ENCODE measurements at places on chromosomes 16 and 17.
A peak's percentile ranks its signal among the peaks of the same experiment; 100 is the strongest.

DNA sequence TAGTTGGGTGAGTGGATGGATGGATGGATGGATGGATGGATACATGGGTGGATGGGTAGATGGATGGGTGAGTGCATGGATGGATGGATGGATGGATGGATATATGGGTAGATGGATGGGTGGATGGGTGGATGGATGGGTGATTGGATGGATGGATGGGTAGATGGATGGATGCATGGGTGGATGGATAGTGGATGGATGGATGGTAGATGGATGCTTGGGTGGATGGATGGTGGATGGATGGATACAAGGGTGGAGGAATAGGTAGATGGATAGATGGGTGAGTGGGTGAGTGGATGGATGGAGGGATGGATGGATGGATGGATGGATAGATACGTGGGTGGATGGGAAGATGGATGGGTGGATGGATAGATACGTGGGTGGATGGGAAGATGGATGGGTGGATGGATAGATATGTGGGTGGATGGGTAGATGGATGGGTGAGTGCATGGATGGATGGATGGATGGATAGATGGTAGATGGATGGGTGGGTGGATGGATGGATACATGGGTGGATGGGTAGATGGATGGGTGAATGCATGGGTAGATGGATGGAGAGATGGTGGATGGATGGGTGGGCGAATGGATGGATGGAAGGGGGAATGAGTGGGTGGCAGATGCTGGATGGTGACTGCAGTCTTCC, 19.0 kb downstream of the ZNF469 start:
- no peak for DNase-seq

- no peak for DNase-seq
Observed at GRCh38 chr17:39674702-39675389, 6.6 kb downstream of the PNMT start.

DNA sequence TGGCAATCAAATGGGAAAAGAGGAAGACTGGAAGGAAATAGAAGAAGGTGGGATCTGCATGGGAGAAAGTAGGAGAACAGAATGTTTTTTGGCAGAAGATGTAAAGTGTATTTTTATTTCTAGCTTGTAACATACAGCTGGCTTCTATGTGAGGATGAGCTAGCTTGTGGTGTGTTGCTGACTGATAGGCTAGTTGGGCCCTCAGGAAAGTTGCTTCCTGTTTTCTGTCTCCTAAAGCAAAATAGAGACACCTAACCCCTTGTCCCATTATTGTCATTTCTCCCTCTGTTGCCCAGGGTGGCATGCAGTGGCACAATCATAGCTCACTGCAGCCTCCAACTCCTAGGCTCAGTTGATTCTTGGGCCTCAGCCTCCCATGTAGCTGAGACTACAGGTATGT, 15.9 kb downstream of the TNRC6A start:
- DNase-seq = no peak

GRCh38 chr17:54901230-54901822, 674 bp downstream of the TOM1L1 start:
- DNase-seq = no peak

- DNase-seq = peak; percentile 60
Observed at GRCh38 chr16:57061084-57061905, 31.1 kb upstream of the CPNE2 start.

DNA sequence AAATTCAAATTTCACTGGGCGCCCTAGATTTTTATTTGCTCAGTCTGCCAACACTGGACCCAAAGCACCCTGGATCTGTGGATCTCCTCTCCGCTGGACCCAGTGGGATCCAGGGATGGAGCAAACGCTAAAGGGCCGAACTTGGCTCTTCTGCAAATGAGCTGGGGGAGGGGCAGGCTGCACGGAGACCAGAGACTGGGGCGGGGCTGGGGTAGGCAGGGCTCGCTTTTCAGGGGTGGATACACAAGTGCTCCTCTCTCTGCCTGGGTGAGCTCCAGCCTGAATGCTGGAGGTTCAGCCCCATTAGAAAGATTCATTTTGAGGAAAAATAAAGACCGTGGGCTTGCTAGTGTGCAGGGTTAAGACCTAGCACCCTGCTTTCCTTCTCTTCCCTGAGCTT, 8.9 kb downstream of the CBX4 start:
- DNase-seq = no peak

GRCh38 chr16:74601126-74601871, 5.6 kb downstream of the GLG1 start:
- no peak for DNase-seq

- DNase-seq = no peak
Observed at GRCh38 chr16:50653633-50654519, 27.2 kb downstream of the SNX20 start.

DNA sequence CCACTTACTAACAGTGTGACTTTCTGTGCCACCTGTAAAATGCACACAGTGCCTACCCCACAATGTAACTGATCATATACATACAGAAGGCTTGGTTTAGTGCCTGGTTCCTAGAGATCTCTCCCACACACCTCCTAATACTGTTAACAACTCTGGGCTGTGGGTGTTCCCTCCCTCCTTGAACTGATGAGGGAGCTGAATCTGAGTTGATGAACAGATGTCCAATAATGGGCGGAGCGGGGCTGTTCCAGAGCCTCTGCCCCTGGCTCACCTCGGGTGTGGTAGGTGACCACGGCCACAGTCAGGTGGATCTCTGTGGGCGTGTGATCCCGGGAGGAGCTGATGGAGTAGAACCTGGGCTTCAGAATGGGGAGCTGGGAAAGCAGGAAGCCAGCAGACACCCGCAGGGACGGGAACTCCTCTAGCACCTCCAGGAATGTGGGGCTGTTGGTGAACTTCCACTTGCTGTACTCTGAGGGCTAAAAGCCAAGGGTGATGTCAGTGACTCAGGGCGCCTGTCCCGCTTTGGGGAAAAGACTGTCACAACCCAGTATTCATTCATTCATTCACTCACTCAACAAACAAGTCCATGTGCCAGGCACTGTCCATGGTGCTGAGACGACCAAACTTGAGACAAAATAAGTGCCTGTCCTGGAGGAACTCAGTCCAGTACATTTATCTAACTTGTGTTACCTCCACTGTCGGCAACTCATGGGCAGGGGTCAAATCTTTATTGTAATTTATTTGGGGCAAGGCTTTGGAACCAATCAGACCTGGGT, 37.6 kb downstream of the NOS2 start:
- peak; percentile 42 for DNase-seq

DNA sequence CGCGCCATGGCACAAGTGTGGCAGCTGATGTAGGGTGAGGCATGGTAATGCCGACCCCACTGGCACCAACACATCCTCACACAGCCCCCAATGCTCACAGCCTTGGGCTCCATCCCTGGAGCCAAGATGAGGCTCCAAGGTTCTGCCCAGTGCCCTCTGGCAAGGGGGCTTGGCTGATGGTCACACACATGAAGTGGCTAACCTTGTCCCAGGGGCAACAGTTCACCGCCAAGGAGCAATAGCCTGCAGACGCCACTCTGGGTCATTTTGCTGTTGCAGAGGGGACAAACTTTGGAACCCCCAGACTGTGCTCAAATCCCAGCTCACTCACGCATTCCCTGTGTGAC, 26.8 kb downstream of the TNFRSF13B start:
- DNase-seq = peak; percentile 21

DNA sequence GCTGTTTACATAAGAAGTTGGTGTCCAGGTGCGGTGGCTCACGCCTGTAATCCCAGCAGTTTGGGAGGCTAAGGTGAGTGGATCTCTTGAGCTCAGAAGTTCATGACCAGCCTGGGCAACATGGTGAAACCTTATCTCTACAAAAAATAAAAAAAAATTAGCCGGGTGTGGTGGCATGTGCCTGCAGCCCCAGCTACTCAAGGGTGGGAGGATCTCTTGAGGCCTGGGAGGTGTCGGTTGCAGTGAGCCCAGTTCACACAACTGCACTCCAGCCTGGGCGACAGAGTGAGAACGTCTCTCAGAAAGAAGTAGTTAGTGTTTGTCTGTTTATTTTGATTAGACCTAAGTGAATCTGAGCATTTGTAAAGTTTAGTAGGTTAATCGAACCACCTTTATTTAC, 12.8 kb downstream of the DDX19A start:
- no peak for DNase-seq

DNA sequence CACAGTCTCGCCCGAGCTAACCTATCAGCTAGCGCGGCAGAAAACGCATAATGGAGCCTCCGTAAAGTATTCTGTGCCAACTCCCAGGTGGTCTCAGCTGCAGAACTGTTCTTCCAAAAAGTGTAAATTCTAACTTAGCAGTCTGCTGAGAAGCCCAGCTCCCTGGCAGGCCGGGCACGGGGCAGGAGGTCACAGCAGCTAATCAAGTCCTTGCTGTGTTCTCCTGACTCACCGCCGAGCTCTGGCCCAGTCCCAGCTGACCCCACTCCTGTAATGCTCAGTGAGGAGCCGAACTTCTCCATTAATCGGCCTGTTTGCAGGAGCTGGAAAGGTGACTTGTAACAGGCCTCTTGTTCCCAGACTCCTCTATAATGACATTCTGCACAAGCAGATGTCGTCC, 193.3 kb downstream of the IRX3 start:
- DNase-seq = no peak

GRCh38 chr17:427327-427726, 74.7 kb upstream of the RPH3AL start:
- no peak for DNase-seq

DNA sequence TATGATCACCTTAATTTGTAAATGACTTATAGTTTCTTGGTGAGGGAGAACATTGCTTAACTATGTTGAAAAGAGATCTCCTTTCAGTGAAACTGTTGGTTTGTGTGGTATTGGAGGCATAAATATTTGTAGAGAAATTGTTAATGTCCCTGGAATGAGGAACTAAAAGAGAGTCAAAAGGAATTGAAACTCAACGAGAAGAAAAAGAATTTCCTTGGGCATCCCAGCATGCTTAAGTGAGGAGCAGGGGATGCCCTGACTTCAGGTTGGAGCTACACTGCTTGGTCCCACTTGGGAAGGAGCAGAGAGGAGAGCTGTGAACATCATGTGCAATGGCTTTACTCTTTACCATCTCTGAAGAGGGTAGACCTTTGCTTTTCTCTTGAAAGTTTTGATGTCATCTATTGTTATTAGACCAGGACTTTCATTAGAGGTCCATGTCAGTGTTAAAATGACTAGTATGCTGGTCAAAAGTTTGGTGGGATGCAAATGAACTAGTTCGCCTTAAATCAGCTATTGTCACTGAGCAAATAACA, 21.7 kb downstream of the KRT23 start:
- no peak for DNase-seq

DNA sequence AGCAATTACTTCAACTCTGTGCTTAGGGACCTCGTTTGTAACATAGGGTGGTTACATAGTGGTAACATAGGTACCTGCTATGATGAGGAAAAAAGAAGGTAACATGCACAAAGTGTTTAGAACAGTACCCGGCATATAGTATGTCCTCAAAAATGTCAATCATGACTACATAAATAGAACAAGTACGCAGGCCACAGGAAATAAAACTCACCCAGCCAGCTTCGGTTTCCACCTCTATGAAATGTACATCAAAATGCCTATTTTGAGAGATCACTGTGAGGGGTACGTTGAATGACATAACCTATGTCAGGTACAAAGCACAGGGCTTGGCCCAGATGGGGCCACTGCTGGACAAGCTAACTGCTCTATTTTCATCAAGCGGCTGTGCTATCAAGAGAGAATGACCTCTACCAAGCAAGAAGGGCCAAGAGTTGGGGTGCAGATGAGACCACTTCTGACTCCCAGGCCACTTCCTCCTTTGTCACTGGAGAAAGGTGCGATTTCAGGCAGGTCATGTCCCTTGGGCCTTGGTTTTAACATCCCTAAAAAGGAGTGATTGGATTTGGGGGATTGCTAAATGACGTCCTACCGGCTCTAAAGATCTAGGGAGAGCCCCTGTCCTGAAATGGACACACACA, 45.4 kb downstream of the WSB1 start:
- no peak for DNase-seq

DNA sequence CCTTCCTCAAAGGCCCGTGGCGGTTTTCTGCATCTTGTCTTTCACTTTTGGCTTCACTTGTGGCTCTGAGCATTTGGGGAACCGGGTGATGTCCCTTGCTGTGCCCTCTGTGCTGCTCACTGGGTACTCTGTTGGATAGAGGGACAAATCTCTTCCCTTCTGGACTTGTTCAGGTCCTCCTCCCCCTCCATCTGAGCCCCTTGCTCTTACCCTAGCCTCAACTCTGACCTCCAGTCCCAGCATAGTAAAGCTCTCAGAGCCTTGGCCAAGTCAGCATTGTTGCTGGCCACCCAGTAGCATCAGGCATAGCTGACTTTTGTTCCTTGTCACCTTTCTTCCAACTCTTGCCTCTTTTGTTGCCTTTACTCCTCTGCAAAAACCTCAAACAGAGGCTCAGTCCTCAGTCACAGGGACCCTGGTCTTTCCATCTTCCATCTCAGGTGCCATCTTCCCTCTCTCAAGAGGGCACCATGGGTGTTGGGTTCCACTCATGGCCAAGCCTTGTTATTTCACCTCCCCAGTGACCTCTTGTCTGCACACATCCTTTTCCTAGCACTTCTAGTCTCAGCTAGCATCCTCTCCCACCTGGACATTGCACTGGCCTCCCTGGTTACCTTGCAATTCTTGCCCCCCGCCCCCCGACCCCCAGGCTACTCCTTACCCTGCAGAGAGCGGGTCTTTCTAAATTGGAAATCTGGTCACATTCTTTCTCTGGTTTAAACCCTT, 393 bp upstream of the PSMB10 start:
- DNase-seq = no peak

- DNase-seq = peak; percentile 77
Observed at GRCh38 chr16:73285436-73286201, 237.7 kb upstream of the ZFHX3 start.
